Stimulated activated naive CD8-positive, alpha-beta T cell treated with anti-CD3 and anti-CD28 coated beads, Interleukin-15, amount 100 ng/mL, for 72 hours (primary cell): ENCODE measurements at places on chromosomes 11 and 22.

DNA sequence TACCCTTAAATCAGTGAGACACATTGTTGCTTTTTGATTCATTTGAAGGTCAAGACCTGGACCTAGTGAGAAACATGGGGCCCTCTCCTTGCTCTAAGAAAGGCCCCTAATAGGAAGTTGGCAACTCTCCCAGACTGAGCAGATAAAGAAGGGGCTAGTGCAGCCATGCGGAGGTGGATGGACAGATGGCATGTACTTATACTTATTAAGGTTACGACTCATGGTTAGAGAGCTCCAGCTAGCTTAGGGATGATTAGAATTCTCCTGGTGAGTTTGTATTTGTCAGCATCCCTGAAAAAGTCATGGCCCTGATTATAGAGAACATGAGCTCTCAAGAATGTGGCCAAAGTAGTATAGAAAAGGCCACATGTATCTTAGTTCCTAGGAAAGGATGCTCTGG is 112.1 kb upstream of the BDNF start:
- DNase-seq = no peak

GRCh38 chr11:126282361-126282735 is 545 bp upstream of the TIRAP start:
- DNase-seq = peak; percentile 36

- DNase-seq = no peak
These were observed 1.3 kb downstream of the TCN1 start for GRCh38 chr11:59865031-59865430.

DNA sequence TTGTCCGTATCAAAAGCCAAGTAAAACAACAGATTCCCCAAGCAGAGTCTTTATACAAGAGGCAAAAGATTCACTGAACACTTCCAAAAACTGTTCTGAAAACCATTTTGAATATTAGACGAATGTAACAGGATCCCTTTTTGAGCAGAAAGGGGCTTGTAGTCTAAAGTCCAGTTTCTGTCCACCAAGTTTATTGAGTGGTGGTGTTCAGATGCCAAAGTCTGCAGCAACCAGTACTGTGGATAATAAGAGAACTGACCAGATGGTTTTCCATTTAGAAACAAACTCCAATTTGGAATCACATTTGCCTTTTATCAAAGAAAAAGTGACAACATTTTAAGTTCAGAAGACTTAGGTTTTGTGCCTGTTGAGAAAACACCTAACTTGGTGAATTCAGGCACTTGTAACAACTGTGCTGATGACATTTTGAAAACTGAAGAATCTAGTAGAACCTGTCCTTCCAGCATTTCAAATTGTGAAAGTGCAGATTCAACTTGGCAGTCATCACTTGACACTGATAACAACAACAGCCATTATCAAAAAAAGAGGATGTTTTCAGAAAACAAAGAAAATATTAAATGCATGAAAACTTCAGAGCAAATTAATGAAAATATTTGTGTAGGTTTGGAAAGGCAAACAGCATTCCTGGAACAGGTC is 217.1 kb downstream of the CSNK2A3 start:
- DNase-seq = no peak
